ENCODE measurements at places on chromosomes 5 and 9.

DNA sequence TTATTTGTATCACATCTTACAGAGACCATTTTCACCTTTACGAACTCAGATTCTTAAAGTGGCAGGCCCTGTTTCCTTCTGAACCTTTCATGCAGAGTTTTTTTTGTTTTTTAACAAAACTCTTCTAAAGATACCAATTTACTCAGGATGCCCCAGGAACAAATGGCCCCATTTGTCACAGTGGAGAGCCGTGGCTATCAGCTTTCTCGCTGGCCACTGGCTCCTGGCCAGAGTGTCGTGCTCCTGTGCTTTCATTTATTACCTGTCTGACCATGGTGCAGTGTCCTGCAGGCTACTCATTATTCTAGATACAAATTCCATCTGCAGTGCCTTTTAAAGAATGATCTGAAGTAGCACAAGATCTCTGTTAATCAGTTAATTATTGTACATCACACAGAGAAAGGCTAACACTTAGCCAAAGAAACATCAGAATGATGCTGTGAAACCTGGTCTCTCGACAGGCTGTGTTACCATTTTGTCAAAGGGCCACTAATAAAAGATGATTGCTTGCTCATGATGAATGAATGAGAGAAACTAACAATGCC lies 27.8 kb downstream of the ADRA1B start:
- DNase-seq = no peak

- DNase-seq = no peak
These were observed 114.3 kb downstream of the SLC1A3 start for GRCh38 chr5:36720688-36721087.

- DNase-seq = no peak
These were observed 90.8 kb downstream of the ERCC6L2 start for GRCh38 chr9:95966306-95966705.

DNA sequence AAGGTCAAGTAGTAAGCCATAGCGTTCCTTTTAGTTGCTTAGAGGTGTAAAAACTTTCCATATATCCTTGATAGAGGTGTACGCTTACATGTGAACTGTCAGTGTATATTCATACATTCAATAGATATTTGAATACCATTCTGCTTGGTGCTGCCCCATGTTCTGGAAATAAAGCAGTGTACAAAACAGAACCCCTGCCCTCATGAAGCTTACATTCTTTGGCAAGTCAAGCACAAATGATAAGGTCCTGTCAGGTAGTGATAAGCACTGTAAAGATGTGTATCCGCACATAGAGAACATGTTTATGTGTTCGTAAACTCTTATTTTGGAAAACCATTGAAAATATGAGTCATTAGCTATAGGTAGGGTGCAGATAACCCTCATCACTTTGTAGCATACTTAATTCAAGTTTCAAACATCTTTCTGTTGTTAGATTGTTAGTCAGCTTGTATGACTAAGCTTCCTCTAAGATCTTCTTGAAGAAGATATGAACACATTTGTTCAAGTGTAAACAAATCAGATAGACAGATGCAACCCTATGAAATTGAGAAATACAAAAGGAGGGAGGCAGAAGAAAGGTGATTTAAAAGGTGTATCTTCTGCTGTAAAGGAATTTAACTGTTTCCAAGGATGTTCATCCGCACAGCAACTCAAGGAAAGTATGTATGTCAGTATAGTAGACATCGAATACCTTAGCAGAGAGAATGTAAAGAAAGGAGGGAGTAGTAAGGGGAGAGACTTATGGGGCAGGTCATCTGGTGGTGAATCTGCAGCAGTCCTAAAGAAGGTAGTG lies 1.6 kb downstream of the GTF3C4 start:
- DNase-seq = no peak

DNA sequence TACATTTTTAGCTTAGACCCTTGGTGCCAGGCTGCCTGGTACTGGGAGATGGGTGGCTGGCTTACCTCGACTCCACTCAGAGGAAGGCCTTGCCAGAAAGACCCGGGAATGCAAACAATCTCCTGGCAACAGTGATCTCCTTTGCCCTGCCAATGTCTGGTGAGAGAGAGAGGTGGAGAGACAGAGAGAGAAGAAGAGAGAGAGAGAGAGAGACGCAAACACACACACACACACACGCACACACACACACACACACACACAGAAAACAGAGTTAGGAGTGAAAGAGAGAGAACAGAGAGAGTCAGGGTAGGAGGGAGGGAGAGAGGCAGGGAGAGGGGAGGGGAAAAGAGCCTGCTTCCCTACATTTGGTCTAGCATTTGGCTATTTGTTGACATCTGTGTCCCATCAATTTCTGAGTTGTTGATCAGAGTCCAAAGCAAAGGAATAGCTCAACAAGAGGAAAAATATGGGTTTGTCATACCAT lies 181.6 kb upstream of the MAP1B start:
- no peak for DNase-seq
